Activated CD4-positive, alpha-beta T cell treated with anti-CD3 and anti-CD28 coated beads for 24 hours (primary cell): ENCODE measurements at places on chromosomes 4 and X.

DNA sequence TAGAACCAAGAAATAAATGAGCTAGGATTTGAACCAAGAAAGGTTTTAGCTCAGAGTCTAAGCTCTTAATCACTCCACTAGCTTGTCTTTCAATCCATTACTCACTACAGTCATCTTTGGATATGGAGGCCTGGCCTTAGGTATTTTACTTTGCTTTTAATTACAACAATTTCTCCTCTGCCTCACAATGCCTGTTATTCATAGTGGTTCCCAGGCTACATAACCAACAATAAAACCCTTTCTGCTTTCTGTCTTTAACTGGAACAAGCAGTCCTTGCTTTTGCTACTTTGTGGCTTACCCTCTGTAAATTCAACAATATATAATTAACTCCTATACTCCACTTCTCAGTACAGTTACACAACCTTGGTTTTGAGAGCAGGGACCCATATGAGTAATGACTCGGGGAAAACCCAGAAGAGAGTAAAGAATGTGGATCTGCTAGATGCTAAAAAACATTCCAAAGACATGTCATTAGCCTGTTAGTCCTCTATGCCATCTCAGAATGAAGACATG is 94.7 kb upstream of the NAP1L5 start:
- DNase-seq = no peak

GRCh38 chr4:83356899-83357661 is 22.4 kb upstream of the HPSE start:
- no peak for DNase-seq

DNA sequence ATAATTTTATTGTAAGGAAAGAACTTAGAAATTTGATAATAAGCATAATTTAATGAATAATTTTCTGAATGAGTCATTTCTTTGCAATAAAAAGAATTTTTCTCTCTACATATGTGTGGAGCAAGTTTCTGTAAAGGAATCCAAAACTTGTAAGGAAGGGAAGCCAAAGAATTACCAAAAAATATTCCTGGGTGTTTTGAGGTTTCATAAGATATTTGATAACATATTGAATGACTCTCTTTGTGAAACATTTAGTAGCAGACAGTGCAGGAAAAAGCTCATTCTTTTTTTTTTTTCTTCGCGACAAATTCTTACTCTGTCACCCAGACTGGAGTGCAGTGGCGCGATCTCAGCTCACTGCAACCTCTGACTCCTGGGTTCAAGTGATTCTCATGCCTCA is 469.0 kb upstream of the MAGEB2 start:
- no peak for DNase-seq

DNA sequence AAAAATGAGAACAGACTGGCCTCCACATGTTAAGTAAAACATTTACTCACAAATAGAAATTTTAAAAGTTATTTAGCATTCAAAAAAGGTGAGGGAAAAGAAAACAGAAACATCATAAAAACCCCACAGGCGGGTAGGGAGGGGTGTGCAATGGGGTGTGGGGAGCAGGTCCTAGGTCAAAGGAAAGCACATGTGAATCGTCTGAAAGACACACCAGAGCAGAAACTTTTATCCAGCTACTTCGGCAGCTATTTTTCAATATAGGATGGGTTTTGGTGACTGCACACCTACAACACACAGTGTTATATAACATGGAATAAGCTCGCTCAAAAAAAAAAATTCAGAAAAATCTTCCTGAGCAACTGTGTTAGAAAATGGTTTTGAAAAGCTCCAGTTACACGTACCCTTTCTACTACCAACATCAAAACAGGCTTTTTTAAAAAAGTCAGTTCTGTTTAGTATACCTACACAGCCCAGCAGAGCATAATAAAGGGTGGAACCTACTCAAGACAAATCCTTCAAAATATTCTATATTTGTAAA is 1.6 kb downstream of the OTUD4 start:
- DNase-seq = no peak

GRCh38 chr4:139676365-139676764 is 10.7 kb downstream of the MGST2 start:
- DNase-seq = no peak

DNA sequence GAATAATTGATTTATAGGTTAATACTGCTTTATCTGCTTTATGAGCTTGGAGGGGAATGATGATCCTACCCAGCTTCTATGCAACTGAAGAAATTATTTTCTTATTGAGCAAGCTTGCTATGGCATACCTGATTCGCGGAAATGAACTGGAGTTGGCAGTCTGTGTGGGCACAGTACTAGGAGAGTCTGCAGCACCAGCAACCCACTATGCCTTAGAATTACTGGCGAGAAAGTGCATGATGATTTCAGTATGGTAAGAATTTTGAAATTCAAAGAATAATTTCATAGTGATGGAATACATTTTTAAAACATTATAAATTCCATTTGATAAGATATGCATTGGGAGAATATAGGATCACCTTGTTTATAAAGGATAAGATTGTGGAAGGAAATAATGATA is 32.3 kb downstream of the SPATA4 start:
- no peak for DNase-seq
